ENCODE measurements at places on chromosomes 2 and 18.

- no peak overlapping the region for H3K27ac ChIP-seq
- peaks cover 2% of the 10 kb centered on the region for H3K4me1 ChIP-seq
- H3K27me3 ChIP-seq: peaks cover 16% of the 10 kb centered on the region
- no peaks in the 10 kb centered on the region for H3K36me3 ChIP-seq
- H3K4me3 ChIP-seq: no peak overlapping the region
Observed at GRCh38 chr2:10933700-10934225, 22.0 kb downstream of the KCNF1 start.

DNA sequence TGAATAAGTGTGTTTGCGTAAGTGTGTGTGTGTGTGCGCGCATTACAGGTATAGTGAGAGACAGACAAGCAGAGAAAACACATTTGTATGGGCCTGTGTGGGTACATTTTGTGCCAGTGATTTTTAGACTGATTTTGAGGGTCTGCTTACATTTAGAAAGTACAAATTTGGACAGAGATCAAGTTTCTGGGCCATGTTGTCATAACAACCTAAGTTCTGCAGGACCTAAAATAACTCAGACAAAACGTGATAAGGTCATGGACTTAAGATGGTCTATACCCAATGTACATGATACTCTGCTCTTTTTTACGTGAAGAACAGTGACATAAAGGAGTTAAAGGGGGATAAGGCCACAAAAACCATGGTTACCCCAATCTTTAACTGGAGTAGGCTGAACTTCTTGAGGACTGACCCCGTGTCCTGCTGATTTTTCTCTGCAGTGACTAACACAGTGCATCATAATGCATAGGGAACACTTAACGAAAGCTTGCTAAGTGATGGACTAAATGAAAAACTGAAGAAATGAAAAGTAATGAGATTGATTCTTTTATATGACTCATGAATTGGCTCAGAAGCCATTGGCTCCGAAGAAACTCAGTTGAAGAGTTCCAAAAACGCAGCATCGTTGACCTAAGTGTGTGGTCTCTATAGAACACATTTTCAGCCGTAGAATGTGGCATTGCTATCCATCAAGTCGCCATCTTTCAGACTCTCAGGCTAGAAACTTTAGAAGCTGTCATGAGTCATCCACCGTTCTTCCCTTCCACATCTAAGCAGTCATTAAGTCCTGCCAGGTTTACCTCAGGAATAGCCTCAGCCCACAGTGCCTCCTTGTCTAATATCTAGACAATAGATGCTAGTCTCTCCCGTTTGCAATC lies 61.6 kb upstream of the NCOA1 start:
- peak overlapping the region; percentile 16 for H3K27ac ChIP-seq
- peak; percentile 80 for DNase-seq
- H3K27me3 ChIP-seq: no peaks in the 10 kb centered on the region
- peak overlapping the region; percentile 28 for H3K4me3 ChIP-seq
- H3K36me3 ChIP-seq: no peaks in the 10 kb centered on the region
- peaks cover 20% of the 10 kb centered on the region for H3K4me1 ChIP-seq

DNA sequence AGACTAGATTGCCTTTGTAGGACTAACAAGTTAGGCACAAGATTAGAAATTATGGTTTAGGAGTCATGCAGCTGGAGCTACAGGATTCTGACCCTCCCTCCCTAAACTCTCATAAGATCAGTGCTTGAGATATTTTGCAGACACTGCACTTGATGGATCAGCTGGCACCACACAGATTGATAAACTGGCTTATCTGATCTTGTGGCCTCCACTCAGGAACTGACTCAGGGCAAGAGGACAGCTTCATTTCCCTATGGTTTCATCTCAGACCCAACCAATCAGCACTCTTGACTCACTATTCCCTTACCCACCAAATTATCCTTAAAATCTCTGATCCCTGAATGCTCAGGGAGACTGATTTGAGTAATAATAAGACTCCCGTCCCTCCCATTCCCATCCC lies 152.3 kb downstream of the DIS3L2 start:
- H3K27me3 ChIP-seq: no peaks in the 10 kb centered on the region
- H3K36me3 ChIP-seq: peaks cover 2% of the 10 kb centered on the region
- no peak overlapping the region for H3K4me3 ChIP-seq
- no peak for DNase-seq
- no peaks in the 10 kb centered on the region for H3K4me1 ChIP-seq

- DNase-seq: no peak
- H3K27ac ChIP-seq: no peak overlapping the region
- 0 out of 2 replicates have a peak, but pooled peaks cover under 1% of the 10 kb centered on the region for H3K27me3 ChIP-seq
- no peak overlapping the region for H3K4me3 ChIP-seq
- H3K4me1 ChIP-seq: no peaks in the 10 kb centered on the region
- H3K36me3 ChIP-seq: no peaks in the 10 kb centered on the region
Observed at GRCh38 chr2:8154936-8155335, 526.9 kb upstream of the ID2 start.

DNA sequence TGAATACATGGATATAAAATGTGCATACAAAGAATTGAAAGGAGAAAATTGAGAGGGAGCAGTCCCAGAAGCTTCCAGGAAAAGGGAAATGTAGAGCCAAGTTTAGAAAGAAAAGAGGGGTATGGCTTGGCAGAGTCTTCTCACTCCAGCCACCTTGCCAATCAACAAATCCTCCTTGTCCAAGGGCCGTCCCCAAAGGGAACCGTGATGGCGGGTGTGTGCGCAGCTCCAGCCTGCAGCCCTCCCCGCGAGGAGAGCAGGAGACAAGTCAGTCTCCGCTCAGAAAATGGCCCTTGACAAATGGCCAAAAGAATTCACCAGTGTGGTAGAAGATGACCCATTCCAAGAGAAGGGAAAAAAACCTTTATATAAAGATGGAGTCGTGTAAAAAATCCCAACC lies 448.3 kb upstream of the POU3F3 start:
- DNase-seq: no peak
- peaks cover 22% of the 10 kb centered on the region for H3K4me1 ChIP-seq
- H3K4me3 ChIP-seq: no peak overlapping the region
- H3K27ac ChIP-seq: no peak overlapping the region

DNA sequence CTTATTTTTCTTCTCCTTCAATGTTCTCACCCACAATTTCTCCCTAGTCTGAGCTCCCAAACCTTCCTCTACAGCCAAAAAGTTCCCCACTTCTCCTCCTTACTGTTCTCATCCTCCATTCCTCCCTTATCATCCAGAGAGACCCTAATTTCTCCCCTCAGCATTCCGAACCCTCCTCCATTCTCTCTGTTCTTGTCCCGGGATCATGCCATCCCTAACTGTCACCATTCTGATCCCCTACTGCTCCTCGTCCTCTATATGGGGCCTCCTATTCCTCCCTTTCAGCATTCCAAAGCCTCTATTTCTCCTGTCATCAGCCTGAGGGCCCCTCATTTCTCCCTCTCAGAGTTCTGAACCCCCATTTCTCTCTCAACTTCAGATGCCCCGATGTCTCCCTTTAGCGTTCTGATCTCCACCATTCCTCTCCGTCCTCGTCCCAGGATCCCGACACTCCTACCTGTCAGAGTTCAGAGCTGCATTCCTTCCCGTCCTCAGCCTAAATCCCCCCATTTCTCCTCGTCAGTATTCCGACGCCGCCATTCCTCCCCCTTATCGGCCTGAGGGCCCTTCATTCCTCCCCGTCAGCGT lies 522 bp downstream of the MBD1 start:
- peaks cover 38% of the 10 kb centered on the region for H3K36me3 ChIP-seq
- no peak for DNase-seq
- peak overlapping the region; percentile 80 for H3K4me3 ChIP-seq
- H3K27ac ChIP-seq: peak overlapping the region; percentile 36

GRCh38 chr2:208134928-208135586 lies 5.4 kb upstream of the CRYGC start:
- H3K27ac ChIP-seq: no peak overlapping the region
- DNase-seq: no peak
- no peaks in the 10 kb centered on the region for H3K4me1 ChIP-seq
- no peaks in the 10 kb centered on the region for H3K36me3 ChIP-seq

- no peak overlapping the region for H3K4me3 ChIP-seq
- DNase-seq: no peak
- H3K27ac ChIP-seq: no peak overlapping the region
- H3K27me3 ChIP-seq: no peaks in the 10 kb centered on the region
- H3K36me3 ChIP-seq: no peaks in the 10 kb centered on the region
Observed at GRCh38 chr2:25955036-25955435, 27.3 kb downstream of the KIF3C start.

- peak; percentile 57 for DNase-seq
- H3K27me3 ChIP-seq: no peaks in the 10 kb centered on the region
- H3K4me3 ChIP-seq: peak overlapping the region; percentile 98
- peak overlapping the region; percentile 95 for H3K27ac ChIP-seq
- H3K4me1 ChIP-seq: peaks cover 10% of the 10 kb centered on the region
Observed at GRCh38 chr2:203532957-203533658, 2.0 kb downstream of the RAPH1 start.

GRCh38 chr2:96547731-96548171 lies 11.2 kb downstream of the ARID5A start:
- peaks cover 25% of the 10 kb centered on the region for H3K36me3 ChIP-seq
- no peaks in the 10 kb centered on the region for H3K4me1 ChIP-seq
- no peak for DNase-seq

- H3K4me3 ChIP-seq: no peak overlapping the region
- H3K27ac ChIP-seq: no peak overlapping the region
- H3K4me1 ChIP-seq: peaks cover 7% of the 10 kb centered on the region
- H3K27me3 ChIP-seq: no peaks in the 10 kb centered on the region
- H3K36me3 ChIP-seq: no peaks in the 10 kb centered on the region
Observed at GRCh38 chr2:239942090-239942489, 83.1 kb downstream of the NDUFA10 start.

DNA sequence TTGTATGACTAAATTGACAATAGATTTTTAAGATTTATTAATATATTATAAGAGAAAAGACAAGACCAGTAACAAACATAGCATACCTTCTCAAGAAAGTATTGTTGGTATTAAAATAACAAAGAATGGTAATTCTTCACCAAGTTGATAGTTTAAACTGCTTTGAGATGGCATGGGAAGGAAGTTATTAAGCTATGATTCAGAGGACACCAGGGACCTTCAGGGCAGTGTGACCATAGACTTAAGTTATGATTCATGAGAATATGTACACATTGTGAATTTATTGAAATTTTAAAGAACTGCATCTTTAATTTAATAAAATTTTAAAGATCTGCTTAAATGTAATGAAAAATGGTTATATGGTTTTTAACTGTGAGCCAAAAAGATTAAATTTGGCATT lies 205.7 kb downstream of the DSEL start:
- H3K4me3 ChIP-seq: no peak overlapping the region
- no peak for DNase-seq
- H3K27ac ChIP-seq: no peak overlapping the region

Measured in SJCRH30 (cell line).